ENCODE measurements at places on chromosomes 3 and 15.
A peak's percentile ranks its signal among the peaks of the same experiment; 100 is the strongest.

- no peak for DNase-seq
These were observed 1.8 kb downstream of the YEATS2 start for GRCh38 chr3:183699238-183699947.

- no peak for DNase-seq
These were observed 2.3 kb downstream of the CCK start for GRCh38 chr3:42263354-42264346.

- no peak for DNase-seq
These were observed 179.4 kb downstream of the CD47 start for GRCh38 chr3:107911337-107912000.

GRCh38 chr3:168796339-168796738, 700.6 kb upstream of the GOLIM4 start:
- DNase-seq = no peak

DNA sequence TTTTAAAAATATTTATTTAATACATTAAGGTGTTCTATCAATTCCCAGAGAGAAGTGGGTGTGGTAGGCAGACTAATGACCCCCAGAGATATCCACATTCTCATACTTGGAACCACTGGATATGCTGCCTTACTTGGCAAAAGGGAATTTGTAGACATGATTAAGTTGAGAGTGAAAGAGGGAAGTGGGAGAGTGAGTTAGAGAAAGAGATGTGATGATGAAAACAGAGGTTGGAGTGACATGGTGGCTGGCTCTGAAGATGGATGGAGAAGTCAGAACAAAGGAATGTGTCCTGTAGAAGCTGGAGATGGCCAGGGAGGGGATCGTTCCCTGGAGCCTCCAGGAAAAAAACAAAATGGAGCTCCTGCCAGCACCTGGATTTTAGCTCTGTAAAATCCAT, 32.0 kb downstream of the TNFAIP8L3 start:
- no peak for DNase-seq

DNA sequence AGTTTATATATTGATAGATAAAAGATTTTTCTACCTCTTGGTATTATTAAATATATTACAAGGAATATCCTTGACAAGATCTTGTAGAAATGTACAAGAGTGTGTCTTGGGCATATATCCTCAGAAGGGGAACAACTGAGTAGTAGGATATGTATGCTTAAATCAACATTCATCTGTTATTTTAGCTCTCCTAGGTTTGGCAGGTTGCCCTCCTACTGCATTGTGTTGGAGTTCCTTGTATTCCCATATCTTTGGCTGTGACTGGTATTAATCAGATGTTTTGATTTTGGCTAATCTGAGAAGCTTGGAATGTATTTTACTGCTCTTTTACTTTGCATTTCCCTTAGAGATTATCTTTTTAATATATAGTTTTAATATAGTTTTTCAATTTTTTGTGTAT, 4.6 kb downstream of the MYRIP start:
- DNase-seq = peak; percentile 78

DNA sequence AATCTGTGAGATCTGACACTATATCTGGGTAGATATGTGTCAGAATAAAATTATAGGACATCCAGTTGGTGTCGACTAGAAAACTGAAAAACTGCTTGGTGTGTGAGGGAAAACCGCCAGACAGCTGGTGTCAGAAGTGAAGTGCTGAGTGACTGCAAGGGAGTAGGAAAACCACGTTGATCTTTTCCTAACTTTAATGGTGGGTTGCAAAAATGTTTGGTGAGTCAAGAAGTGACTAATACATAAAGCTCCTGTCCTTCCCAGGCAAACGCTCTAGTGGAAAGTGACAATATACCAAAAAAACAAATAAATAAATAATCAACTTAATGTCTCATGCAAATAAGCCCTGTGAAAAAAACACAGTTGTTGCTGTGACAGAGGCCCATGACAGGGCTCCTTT, 7.3 kb upstream of the CD96 start:
- peak; percentile 42 for DNase-seq
